Muscle of arm (tissue), 14 donors: ENCODE measurements at places on chromosomes 13 and 19.

GRCh38 chr19:14434543-14435319 lies 1.6 kb downstream of the PKN1 start:
- DNase-seq, result no peak

GRCh38 chr19:30631033-30631370 lies 258.8 kb downstream of the ZNF536 start:
- DNase-seq, result no peak

- DNase-seq, result no peak
These were observed 36.5 kb upstream of the TSHZ3 start for GRCh38 chr19:31385744-31386143.

GRCh38 chr13:60611523-60611922 lies 214.5 kb downstream of the TDRD3 start:
- no peak for DNase-seq

DNA sequence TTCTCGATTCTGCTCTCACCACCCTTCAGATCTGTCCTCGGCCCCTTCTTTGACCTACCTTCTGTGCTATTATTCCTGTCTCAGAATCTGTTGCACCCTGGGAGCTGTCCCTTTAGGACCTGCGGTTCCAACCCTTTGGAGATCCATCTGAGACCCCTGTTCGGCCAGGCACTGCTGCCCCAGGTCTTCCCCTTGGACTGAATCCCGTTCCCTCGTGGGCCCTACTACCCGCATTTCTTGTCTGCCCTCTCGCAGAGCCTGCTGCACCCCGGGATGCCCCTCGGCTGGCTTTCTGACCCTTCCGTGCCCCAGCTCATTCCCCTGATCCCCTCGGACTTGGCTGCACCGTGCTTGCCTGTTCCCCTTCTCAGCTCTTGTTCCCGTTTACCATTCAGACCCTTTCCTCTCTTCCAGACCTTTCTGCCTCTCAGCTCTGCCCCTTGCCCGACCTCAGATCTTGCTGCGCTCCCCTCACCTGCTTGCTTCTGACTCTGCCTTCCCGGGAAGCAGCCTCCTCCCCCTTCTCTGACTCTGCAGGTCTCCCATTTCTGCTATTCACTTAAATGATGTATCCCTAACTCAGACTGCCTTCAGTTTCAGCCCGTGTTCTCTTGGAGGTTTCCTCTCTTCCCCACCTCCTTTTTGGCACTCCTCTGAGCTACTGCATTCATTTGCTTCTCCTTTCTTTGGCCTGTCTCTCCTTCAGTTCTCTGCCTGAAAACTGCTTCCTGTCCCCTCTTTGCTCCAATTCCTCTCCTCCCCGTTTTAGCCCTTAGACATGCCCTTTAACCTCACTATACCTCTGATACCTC lies 1.1 kb downstream of the ARHGAP35 start:
- peak; percentile 42 for DNase-seq

GRCh38 chr19:38845374-38846024 lies 4.3 kb downstream of the HNRNPL start:
- DNase-seq, result no peak

- DNase-seq, result no peak
These were observed 53.9 kb upstream of the AMER2 start for GRCh38 chr13:25225970-25226369.
